Cortex of kidney (tissue), 1 donor: ENCODE measurements at places on chromosomes 3 and 15.

DNA sequence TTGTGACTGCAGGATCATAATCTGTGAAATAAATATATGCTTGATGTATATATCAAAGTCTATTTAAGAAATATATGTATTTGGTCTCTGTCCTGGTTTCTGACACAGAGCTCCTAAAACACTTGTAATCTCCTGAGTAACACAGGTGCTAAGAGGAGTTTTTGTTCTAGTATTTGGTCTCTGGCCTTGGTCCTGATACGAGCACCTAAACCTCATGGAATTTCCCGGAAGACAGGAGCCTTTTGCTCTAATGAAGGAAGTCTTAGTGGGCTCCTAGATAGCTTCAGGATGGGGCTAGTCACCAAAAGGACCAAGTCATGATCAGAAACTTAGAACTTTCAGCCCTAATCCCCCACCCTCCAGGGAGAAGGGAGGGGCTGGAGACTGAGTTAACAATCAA, 19.2 kb upstream of the MUSTN1 start:
- DNase-seq, result no peak

DNA sequence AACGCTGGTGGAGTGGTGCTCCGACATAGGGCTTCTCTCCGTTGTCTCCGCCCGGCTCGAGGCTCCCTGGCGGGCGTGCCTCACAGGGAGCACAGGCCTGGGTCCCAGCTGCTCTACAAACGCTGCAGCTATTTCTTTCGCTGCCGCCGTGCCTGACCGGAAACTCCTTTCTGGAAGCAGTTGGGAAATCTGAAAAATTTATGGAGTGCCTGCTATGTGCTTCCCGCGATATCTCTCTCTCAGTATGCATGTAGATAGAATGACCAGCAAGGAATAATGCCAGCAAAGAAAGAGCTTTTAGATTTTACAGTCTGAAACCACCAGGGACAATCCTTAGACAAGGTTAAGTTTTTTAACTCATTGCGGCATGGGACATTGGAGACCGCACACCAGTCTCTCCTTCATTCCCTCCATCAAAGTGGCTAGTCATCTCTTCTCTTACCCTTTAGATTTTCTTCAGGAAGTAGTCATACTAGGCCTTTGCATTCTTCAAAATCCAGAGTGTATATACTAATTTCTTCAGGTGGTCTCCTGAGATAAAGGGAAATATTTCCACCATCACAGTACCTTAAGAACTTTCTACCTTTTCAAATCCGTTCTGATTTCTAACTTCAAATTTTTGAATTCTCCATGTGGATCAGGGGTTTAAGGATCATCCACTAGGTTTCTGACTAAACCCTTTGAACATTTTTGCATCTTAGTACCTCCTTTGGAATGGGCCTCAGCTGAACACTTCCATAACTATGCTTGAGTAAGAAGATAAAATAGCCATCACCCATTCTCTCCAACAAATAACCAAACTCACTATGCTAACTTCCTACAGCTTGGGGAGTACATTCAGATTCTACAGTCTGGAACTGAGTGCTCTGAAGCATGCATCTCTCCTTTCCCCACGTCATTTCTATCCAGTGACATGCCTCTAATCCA, 1.1 kb upstream of the NPHP3 start:
- DNase-seq, result no peak

DNA sequence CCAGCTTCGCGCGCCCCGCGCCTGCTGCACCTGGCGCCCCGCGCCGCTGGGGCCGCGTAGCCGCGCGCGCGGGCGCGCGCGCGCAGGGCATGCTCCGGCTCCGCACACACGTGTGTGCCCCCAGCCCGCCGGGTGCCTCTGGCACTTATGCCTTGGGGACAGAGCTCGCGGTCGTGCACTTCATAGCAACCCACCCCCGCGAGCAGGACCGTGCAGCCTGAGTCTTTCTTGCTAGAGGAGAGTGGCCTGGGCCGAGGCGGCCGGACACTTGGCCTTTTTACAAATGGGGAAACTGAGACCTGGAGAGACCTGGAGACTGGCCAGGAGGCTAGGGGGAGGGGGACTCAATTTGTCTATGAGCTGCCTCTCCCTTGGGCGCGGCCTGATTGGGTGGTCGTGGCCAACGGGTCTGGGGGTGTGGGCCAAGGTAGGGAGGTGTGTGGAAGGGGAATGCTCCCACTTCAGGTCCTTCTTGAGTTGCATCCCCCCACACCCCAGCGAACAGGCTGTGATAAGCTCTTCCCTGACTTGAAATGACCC, 562 bp downstream of the NBEAL2 start:
- no peak for DNase-seq

- no peak for DNase-seq
Measured at GRCh38 chr3:108602935-108603294, 13.4 kb downstream of the DZIP3 start.

DNA sequence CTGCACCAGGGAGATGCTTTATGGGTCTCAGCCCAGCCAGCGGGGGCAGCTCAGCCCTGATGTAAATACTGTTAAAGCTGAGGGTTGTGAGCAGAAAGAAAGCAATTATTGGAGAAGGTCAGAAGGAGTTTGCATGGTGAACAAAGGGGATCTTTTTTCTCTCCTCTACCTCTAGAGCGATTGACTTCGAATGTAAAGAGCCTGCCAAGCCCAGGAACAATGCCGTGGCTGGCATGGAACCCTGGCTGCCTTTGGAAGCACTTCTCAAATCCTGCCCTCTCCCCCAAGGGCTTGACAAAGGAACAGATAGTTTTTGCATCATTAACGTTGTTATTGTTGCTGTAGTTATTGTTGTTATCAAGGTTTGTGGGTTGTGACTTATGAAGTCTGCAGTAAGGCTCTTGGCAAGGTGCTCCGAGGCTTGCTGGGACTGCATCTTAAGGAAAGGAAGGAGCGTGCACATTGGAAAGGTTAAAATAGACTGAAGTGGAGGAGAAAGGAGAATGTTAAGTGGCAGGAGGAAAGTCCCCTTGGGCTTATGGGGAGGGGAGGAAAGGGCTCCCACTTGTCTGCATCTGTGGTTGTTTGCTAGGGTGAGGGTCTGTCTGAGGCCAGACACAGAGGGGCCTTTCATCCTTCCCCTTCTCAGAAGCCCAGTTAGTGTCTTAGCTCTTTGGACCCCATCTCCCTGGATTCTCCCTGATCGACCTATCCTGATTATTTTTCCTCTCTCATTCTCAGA, 16.7 kb downstream of the PDIA5 start:
- no peak for DNase-seq

- DNase-seq, result no peak
Measured at GRCh38 chr3:143831994-143832393, 16.3 kb downstream of the SLC9A9 start.

GRCh38 chr15:80072285-80072994, 13.0 kb downstream of the ZFAND6 start:
- no peak for DNase-seq

DNA sequence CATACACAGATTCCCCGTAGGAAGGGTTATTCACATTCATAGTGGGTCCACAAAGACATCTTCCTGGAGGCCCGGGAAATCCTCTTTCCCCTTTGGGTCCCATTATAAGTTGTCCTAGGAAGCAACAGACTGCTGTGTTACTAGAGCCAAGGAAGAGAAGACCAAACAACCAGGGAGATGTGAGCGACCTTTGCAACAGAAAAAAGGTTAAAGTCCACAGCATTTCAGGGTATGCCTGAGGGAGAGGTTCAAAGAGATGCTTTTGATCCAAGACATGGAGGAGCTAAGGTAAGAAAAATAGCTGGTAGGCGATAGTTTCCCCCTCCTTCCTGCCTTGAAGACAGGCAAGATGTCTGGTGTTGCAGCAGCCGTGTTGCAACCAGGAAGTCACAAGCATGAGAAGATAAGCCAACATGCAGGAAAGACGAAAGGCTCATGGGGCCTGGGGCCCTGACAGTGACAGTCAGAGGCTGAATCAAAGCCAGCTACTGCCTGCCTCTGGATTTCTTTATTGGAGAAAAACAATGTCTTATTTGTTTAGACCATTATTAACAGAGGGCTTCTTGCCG, 30.9 kb downstream of the EAF1 start:
- no peak for DNase-seq

- DNase-seq, result no peak
Measured at GRCh38 chr15:90200534-90201129, 498 bp upstream of the SEMA4B start.

DNA sequence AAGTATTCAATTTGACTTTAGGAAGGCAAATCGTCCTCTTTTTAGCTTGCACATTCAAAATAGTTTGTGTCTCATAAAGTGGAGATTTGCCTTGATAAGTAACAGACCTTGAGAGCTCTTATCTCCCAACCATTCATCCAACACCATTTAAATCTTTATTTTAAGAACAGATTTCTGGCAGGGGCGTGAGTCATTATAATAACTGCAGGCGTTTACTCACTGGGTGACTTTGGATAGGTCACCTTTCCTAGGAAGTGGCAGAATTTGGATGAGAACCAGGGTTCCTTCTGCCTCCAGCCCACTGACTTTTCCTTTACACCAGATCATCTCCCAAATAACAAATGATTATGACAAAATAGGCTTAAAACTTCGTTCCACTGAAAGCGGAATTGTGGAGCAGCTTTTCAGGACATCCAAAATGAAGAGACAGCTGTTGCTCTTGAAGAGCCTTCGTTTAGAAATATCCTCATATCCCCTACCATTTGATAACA, 5.0 kb downstream of the LMCD1 start:
- no peak for DNase-seq

DNA sequence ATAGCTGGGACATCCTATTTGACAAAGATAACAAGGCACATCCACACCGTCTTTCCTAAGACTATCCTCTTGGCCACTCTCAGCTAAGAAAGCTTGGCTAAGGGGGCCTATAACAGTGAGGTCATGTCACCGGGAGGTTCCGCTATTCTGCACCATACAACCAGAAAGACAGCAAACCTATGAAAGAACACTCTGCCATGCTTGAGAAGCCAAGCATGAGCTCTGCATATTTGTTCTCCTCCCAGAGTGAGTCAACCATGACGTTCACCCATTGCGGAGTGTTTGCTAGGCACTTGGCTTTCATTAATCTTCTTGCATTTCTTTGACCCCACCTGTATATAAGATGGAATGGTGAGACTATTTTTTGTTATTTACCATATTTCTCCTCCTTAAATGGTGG, 141.2 kb downstream of the GMNC start:
- no peak for DNase-seq

DNA sequence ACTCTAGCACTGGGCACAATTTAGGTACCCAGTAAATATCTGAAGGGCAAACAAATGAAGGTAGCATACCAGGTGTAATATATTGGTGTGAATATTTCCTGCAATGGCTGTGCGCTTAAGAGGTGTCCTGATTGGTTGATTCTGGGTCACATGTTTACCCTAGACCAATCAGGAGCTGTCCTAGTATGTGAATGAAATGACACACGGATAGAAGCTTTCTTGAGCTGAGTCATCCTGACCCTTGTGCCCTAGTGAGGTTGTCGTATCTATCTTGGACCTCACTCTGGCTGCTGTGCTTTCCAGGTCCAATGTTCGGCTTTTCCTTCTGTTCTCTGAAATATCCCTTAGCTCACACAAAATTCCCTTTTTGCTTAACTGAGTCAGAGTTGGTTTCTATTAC, 58.1 kb upstream of the FOXP1 start:
- no peak for DNase-seq

DNA sequence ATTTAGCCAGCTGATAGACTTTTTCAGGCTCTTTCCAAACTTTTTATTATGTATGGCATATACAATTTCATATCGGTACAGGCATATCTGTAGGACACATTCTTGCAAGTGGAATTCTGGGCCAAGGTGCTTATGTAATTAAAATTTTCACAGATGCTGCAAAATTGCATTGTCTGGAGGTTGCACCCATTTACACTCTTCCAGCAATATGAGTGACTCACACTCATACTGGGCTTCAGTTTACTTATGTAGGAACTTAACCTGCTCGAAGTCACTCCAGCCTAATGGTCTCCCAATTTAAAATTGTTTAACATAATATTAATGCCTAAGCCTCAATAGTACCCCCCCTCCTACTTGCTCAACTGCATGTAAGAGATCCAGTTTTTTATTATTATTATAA, 11.2 kb upstream of the SEC62 start:
- no peak for DNase-seq

GRCh38 chr15:56821721-56822425, 88.6 kb upstream of the ZNF280D start:
- no peak for DNase-seq

- DNase-seq, result no peak
Measured at GRCh38 chr3:160401291-160402095, 2.0 kb downstream of the SMC4 start.

GRCh38 chr15:64901914-64902313, 9.8 kb upstream of the ANKDD1A start:
- DNase-seq, result no peak

DNA sequence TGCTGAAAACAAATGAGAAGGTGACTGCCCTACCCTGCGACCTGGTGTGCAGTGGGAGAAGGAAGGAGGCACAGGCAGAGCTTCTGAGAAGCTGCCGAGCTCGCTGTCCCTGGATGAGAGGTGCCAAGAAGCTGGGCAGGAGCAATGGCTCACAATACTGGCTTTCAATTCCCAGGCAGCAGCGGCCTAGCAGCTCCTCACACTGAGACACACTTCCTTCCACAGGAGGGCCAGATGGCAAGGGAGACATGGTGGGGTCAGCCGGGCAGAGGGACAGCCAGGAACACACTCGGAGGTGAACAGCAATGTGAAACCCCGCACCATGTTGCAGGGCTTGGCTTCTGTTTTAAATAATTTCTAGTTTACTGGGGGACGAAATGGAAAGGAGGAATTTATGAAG, 314.6 kb downstream of the EPHB1 start:
- DNase-seq, result no peak

DNA sequence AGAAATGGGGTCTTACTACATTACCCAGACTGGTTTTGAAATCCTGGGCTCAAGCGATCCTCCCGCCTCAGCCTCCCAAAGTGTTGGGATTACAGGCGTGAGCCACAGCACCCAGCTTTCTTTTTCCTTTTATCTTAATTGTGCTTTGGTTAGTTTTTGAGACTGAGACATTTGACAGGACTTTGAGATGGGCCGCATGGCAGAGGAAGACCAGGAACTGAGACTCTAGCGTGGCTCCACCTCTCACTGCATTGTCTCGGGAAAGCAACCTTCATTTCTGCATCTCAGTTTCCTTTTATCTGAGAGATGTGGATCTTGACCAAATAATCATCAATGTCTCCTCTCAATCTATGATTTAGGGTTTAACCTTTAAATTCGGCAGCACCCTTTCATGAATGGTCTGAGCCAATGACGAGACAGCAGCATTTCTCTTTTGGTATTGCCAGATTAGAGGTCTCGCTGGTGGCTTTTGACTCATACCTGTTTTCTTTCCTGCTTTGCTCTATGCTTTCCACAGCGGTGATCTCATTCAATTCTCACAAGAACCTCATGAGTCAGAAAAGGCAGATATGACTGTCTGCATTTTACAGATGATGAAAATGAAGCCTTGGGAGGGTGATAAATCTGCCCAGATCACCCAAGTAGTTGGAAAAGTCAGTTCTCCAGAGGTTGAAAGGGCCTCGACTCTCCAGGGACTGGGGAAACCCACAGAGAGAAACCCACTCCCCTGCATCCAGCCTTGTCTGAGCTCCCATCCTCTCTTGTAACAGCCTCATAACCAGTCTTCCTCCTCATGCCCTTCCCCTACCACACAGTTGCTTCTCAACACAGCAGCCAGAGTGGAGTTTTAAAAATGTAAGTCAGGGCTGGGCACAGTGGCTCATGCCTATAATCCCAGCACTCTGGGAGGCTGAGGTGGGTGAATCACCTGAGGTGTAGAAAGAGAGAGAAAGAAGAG, 84.8 kb upstream of the FOXB1 start:
- DNase-seq, result no peak
